ENCODE measurements at places on chromosomes 5 and 9.

GRCh38 chr5:37867654-37868053 is 27.8 kb upstream of the GDNF start:
- no peak for DNase-seq

DNA sequence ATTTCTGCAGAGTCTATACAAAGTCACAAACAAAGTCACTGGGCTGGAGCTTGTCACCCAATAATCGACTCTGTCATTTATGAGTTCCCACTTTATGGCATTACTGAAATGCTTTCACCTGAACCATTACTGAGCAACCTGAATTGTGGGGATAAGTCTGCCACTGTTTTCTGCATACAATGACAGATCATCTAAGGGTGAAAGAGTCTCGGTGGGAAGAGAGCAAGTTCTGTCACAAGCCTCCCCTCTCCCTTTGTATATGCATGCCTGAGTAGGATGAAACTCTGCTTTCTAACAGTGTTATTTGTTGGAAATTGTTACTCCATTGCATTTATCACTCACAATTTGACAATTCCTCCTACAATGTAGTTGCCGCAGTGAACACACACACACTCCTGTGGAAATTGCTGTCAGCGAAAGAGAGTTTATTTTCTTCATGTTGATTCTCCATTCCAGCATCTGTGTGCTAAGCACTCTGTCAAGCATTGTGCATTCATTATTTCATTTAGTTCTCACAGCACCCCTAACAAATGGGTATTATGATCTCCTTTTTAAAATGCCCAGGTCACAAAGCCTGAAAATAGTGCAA is 1732.4 kb upstream of the CDH6 start:
- no peak for DNase-seq

- no peak for DNase-seq
Observed at GRCh38 chr5:28313953-28314352, 1275.6 kb upstream of the CDH9 start.

DNA sequence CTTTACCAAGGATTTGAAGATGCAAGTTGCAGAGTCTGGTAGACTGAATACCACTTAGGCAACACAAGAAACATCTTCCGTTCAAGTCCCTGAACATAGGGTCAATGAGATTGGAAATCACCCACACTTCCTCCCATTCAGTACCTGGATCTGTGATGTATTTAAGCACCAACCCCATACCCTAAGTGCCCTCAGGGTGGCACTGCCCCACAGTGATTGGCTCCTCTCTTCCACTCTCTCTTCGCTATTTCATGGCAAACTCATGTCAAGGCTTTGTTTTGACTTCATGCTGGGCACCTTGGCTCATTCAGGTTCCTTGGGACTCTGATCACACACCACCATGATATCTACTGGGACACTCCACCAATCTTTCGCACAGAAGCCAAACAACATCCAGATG is 53.7 kb downstream of the GGTA1 start:
- no peak for DNase-seq

- DNase-seq: no peak
Observed at GRCh38 chr5:140219068-140219991, 44.3 kb downstream of the CYSTM1 start.

GRCh38 chr5:93964421-93964820 is 223.0 kb upstream of the POU5F2 start:
- no peak for DNase-seq

- no peak for DNase-seq
Observed at GRCh38 chr5:152262667-152263066, 142.4 kb downstream of the NMUR2 start.

GRCh38 chr5:23027331-23027730 is 174.2 kb upstream of the CDH12 start:
- DNase-seq: no peak

DNA sequence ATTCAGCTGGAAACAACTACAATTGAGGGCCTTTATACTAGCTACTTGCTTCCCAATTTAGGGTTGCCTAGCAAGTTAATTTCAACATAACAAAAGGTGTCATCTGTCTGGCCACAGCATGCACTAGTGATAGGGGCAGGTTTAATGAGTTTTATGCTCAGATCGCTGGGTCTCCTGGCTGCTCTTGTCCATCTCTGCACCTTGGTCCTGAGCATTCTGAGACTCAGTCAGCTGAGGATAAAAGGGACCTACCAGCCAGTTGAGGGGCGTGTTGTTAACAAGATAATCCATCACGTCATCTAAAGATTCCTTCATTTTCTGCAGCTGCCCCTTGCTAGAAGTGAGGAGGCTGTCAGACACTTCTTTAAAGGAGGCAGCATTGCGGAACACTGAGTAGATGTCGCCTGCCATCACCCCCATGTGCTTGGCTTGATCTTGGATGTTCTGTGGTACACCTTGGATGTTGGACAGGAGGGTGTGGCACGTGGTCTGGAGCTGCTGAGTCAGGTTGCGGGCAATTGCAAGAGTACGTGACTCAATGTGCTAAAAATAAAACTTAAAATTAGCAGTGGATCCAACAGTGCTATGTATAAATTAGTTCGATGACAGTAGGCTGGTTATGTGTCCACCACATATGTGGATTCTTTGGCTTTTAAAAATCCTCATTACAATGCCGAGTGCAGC is 11.0 kb downstream of the PLIN2 start:
- DNase-seq: no peak
